ENCODE measurements at places on chromosomes 16 and 17.

GRCh38 chr17:27389542-27390140 lies 66.6 kb upstream of the KSR1 start:
- DNase-seq = no peak

DNA sequence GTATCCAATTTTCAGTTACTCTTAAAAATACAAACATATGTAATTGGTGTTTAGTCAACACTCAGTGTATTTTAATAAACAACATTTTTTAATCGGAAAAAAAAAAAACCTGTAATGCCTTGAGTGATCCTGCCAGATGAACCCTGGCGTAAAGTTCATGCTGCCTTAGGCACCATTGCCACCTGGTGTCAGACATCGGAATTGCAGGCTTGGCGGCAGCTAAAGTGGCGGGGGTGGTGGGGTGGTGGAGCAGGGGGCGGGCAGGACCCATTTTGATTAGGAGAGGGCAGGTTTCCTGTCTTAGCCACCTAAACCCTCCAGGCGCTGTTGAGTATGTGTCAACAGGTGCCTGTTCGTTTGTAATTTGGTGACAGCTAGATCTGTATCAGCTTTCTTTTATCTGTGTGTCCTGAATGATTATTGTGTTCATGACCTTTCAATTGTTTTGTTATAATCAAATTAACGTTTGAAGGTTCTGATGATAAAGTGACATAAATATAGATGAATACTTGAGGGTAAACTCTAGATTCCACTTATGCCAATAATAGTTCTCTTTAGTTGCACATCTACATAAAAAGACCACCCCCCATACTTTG lies 588.7 kb downstream of the CDH13 start:
- no peak for DNase-seq

GRCh38 chr16:21263640-21264570 lies 14.2 kb downstream of the CRYM start:
- peak; percentile 36 for DNase-seq

GRCh38 chr17:9173386-9173983 lies 152.2 kb downstream of the NTN1 start:
- no peak for DNase-seq

Data from GM04503 (cell line).